Caki2 (cell line): ENCODE measurements at places on chromosomes 3 and 15. TPM values are rescaled to one million over a fixed set of nuclear protein-coding genes. Genes with fewer than 3 reads are reported as not detected.

The TRH gene
- not detected in 2 replicates for total RNA-seq

The SEMA3F gene
- total RNA-seq: 33.5 and 36.1 TPM in 2 replicates

The LNP1 gene
- total RNA-seq: 10.8 TPM in 2 replicates

The CPNE9 gene
- total RNA-seq: not detected in 2 replicates

The NPAP1 gene
- not detected in 2 replicates for total RNA-seq

The LYSMD2 gene
- 13.1 and 13.6 TPM in 2 replicates for total RNA-seq

The DLL4 gene
- 0.07 TPM in 1 of 2 replicates, not detected in the other for total RNA-seq

The FBXO40 gene
- not detected in 2 replicates for total RNA-seq

The CNTN4 gene
- 1.8 and 13.1 TPM in 2 replicates for total RNA-seq

The ADAMTS7 gene
- total RNA-seq: 4.6 and 5.7 TPM in 2 replicates

The SERPINI2 gene
- 1.8 TPM in 1 of 2 replicates, not detected in the other for total RNA-seq

The DZIP1L gene
- 6.3 and 8.9 TPM in 2 replicates for total RNA-seq

The CYP8B1 gene
- total RNA-seq: not detected in 2 replicates

The DNAJB8 gene
- total RNA-seq: not detected in 2 replicates
